ENCODE measurements at places on chromosomes 5 and 9. TPM values are rescaled to one million over a fixed set of nuclear protein-coding genes. Genes with fewer than 3 reads are reported as not detected.

SHISAL2B gene
- not detected for total RNA-seq

CDH6 gene
- total RNA-seq = under 0.01 TPM

ALDH1A1 gene
- 85.9 TPM for total RNA-seq

INSL4 gene
- total RNA-seq = not detected

PPIC gene
- not detected for total RNA-seq

NR4A3 gene
- total RNA-seq = 5.1 TPM

TSLP gene
- under 0.01 TPM for total RNA-seq

EDIL3 gene
- under 0.01 TPM for total RNA-seq

OR5C1 gene
- total RNA-seq = not detected

SPEF2 gene
- total RNA-seq = 4.0 TPM

SOX30 gene
- under 0.01 TPM for total RNA-seq

RORB gene
- total RNA-seq = under 0.01 TPM

PTCH1 gene
- 0.27 TPM for total RNA-seq

HEMGN gene
- 15.1 TPM for total RNA-seq
